Non-pigmented ciliary epithelial cell (primary cell): ENCODE measurements at places on chromosomes 3 and 15.

DNA sequence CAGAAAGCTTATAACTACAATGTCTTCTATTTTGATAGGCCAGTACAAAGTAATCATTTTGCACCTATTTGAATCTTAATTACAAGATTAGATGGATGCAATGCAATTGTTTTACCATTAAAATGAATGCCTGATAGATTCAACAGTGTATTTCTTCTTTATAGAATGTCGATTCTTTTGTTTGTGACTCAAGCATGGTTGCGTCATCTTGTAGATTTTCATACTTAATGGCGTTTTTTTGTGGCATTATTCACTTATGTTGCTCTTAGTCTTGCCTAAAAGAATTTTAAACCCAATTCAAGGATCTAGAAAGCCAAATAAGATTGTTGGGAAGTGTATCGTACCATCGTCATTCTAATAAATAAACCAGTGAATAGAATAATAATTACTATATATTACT, 21.4 kb downstream of the ZBTB38 start:
- no peak for DNase-seq

- no peak for DNase-seq
Measured at GRCh38 chr3:3081381-3082233, 28.6 kb downstream of the IL5RA start.

- DNase-seq = no peak
Measured at GRCh38 chr15:87167055-87167454, 1087.4 kb downstream of the AGBL1 start.

- DNase-seq = no peak
Measured at GRCh38 chr3:117565777-117566176, 856.2 kb downstream of the TUSC7 start.

DNA sequence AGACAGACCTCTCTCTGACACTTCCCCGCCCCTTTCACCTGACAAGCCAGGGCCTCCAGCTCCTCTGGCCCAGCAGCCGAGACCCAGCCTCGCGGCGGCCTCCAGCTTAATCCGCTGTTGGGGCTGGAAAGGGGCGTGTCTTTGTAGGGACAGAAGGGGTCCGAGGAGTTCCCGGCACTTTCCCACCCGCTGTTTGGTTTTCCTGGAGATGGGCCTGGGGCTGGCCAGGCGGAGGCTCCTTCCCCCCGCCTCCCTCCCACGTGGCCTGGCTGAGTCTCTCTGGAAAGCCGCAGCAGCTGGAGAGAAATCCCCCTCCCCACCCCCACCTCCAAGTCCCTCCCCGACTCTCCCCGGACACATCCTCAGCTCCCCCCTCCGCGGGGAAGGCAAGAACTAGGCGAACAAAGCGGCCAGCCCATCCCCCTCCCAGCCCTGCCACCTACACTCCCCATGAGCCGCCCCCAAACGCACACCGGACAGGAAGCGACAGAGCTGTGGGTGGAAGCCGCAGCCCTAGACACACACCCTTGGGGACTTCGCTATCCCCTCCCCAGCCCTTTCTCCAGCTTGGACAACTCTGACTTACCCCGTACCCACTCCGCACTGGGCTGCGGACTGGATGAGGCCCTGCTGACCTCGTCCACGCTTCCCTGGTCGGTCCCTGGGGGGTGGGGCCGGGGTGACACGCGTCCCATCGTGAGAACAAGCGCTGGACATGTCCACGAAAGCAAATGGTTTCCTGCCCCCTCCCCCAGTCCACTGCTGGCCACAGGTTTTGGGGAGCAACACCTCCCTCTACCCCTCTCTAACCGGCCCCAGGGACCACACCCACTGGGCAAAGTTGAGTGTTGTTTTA, 1.2 kb downstream of the IGDCC4 start:
- no peak for DNase-seq

DNA sequence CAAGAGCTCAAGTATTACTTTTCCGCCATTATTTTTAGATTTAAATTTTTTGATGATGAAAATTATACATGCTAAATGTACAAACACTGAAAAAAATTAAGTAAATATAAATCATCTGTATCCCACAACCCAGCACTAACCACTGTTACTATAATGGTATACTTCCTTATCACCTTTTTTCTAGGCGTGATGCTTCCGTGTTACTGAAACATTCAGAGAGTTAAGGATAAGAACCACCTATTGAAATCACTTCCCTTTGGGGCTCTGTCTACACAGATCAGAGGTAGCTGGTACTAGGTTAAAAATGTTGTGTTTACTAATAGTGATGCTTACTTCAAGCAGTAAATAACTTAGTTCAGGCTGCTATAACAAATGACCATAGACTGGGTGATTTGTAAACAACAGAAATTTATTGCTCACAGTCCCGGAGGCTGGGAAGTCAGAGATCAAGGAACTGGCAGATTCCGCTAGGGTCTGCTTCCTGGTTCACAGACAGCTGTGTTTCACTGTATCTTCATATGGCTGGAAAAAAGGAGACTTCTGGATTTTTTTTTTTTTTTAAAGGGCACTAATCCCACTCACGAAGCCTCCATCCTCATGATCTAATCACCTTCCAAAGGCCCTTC, 6.4 kb downstream of the SNX4 start:
- no peak for DNase-seq

DNA sequence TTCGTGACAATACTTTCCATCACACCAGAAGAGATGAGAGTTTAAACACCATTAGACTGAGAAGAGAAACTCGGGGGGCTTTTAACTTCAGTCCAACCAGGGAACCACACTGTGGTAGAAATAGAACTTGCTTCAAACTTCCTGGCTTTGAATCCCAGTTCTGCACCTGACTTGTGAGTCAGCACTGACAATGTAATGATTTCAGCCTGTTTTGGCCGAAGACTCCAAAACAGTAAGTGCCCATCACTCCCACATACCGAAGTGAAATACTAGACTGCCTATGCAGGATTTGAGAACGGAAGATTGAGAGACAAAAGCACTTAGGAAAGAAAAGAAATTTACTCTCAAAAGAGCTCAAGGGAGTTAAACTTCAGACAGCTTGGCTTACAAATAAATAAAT, 27.0 kb downstream of the C2CD4B start:
- peak; percentile 50 for DNase-seq

- DNase-seq = no peak
Measured at GRCh38 chr3:13186435-13186815, 113.2 kb upstream of the IQSEC1 start.

GRCh38 chr3:12229896-12230295, 59.0 kb upstream of the PPARG start:
- no peak for DNase-seq

- no peak for DNase-seq
Measured at GRCh38 chr3:186168976-186169375, 60.1 kb upstream of the ETV5 start.

DNA sequence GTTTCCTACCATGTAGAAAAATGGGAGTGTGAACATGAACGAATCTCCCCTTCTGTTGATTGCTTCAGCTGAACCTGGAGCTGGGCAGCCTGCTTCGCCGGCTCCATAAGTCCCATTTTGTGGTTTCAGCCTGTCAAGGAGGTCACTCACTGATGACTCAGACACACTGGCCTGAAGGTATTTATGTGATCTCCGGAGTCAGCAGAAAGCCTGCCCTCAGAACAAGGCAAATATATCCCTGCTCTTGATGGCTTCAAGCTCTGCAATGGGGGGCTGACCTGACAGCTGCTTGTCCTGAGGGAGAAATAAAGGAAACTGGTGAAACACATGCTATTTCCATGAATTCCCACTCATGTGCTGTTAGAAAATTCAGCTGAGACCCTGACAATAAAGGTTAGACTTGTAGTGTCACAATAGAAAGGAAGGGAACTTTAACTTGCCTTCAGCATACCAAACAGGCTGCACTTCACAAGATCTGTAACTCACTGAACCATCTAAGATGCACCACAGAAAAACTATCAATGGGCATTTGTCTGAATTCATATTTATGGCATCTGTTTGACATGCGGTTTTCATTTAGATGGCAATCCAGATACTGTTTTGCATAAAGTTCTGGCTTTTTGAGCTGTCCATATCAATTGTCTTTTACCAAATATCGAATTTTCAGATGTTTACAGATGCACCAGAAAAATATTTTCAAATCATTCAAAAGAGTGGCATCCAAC, 282.0 kb upstream of the VEPH1 start:
- DNase-seq = peak; percentile 79

DNA sequence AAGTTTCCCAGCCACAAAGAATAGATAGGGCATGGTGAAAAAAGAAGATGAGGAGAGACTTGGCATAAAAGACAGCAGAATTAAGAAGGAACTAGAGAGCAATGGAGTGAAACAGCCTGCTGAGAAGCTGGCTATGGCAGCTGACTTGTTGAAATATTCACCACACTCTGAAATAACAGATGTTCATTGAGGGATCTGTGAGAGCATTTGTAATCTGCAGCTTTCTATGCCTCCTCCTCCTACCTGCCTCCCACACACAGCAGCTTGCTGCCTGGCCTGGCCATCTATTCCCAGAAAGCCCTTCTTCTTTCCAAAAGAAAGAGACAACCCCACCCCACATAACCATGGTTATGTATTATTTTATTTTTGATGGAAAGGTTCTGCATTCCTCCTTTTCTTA, 303.9 kb downstream of the GAP43 start:
- DNase-seq = no peak

GRCh38 chr15:28936081-28936480, 50.3 kb downstream of the APBA2 start:
- DNase-seq = no peak

GRCh38 chr3:142963234-142963515, 299 bp downstream of the PAQR9 start:
- no peak for DNase-seq
